H54 (cell line): ENCODE measurements at places on chromosomes 4 and X.

DNA sequence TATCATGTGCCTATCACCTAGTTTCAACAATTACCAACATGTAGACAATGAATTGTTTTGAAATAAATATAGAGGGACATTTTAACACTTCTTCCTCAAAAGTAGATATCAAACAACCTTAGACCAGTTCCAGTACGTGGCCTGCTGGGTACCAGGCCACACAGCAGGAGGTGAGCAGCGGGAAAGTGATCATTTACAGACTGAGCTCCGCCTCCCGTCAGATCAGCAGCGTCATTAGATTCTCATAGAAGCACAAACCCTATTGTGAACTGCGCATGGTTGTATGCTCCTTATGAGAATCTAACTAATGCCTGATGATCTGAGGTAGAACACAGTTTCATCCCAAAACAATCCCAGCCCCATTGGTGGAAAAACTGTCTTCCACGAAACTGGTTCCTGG is 6.5 kb downstream of the BBS7 start:
- no peak for DNase-seq

- no peak for DNase-seq
Measured at GRCh38 chrX:125604448-125604847, 284.8 kb downstream of the TEX13C start.

GRCh38 chr4:45121426-45121975 is 395.1 kb upstream of the GNPDA2 start:
- DNase-seq: no peak

GRCh38 chr4:125104616-125105015 is 210.1 kb upstream of the FAT4 start:
- no peak for DNase-seq

DNA sequence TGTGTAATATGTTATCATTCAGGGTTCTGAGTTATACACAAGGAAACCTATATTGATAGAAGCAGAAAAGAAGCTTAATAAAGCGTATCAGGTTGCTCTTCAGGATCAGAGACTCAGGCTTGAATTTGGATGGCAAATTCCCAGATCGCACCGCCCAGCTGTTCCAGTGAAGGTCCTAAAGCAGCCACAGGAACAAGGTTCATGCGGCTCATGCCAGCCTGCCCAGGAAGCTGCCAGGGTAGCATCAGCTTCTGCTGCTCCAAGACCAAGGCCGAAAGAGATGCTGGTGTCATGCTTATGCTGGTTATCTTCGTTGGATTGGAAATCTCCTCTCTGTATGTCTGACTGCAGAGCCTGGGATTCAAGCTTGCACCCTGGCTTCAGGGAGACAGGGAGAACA is 127.7 kb downstream of the MANBA start:
- no peak for DNase-seq

- peak; percentile 16 for DNase-seq
Measured at GRCh38 chr4:89254847-89255246, 52.8 kb downstream of the GPRIN3 start.

- DNase-seq: no peak
Measured at GRCh38 chr4:42483426-42484379, 86.4 kb downstream of the SHISA3 start.

GRCh38 chrX:140355922-140356321 is 148.9 kb downstream of the SOX3 start:
- DNase-seq: no peak

DNA sequence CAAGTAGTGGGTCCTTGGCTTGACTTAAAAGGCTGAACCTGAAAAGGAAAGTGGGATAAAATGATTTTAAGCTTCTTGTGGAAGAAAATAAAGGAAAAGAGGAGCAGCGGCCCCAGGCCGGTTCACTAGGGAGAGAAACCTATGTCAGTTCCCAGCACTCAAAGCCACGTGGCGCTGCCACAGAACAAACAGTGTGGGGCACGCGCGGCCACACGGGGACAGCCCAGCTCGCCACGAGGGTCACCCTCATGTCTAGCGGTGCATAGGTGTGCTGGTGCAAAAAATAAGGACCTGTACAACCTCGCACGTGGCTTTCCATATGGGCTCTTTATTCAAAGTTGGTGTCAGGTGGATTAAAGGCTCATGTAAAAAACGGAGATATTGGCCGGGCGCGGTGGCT is 17.1 kb downstream of the MSANTD1 start:
- DNase-seq: no peak

DNA sequence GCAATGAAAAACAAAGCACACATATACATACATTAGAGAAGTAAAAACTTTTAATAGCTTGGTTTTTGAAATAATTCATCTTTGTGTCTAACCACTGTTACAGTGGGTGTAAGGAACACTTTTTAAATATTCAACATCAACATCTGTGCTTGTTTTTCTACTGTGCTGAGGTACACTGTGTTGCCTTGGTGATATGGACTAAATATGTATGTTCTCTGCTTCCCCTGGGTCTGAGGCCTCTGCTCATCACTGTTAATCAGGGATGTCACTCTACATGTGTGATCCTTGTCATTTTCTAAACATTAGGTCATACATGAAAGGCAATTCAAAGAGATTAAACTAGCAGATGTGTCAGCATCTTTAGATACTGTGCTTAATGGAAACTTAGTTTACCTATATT is 10.9 kb downstream of the MCTS1 start:
- DNase-seq: no peak

DNA sequence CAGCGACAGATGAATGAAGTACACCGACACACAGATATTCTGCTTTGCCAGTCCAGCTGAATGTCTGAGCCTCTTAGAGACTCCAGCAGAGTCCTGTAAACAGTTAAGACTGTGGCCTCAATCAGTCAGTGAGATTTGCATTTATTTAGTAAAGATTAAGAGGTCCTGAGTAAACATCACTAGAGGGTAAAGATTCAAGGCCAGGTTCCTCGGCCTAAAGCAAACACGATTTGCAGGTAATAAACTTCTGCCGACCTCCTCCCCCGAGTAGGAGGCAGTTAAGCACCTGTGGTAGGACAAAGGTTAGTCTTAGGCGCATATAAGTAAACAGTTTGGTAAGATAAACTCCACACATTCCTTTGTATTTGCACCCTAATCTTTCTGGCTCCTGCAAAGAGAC is 99.6 kb downstream of the CFAP47 start:
- DNase-seq: no peak

- no peak for DNase-seq
Measured at GRCh38 chr4:61442936-61443335, 242.8 kb downstream of the ADGRL3 start.

GRCh38 chr4:18110099-18110498 is 88.5 kb upstream of the LCORL start:
- no peak for DNase-seq

GRCh38 chr4:73918058-73918457 is 48.9 kb downstream of the CXCL1 start:
- no peak for DNase-seq

GRCh38 chr4:52588097-52588496 is 71.0 kb downstream of the USP46 start:
- DNase-seq: no peak
